ENCODE measurements at places on chromosomes 2 and 18.

DNA sequence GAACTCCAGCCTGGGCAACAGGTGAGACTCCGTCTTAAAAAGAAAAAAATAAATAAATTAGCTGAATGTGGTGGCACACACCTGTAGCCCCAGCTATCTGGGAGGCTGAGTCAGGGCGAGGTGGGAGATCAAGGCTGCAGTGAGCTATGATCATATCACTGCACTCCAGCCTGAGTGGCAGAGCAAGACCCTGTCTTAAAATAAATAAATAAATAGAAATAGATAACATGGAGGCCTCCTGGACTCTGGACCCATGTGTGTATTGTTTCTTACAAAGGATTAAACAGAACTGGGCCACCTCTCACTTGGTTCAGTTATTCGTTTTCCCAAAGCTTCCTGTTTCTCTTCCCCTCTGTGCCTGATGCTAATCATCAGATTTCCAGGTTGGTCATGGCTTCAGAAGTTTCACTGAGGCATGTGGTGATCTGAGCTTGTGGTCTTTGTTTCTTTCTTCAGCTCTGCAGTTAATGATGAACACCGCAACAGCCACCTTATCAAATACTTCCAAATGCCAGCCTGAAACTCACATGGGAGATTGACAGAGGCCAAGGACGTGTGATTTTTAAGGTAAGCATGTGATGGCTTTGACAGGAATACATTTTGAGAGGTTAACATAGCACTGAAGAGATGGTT lies 83.3 kb upstream of the MAP4K4 start:
- DNase-seq = no peak

DNA sequence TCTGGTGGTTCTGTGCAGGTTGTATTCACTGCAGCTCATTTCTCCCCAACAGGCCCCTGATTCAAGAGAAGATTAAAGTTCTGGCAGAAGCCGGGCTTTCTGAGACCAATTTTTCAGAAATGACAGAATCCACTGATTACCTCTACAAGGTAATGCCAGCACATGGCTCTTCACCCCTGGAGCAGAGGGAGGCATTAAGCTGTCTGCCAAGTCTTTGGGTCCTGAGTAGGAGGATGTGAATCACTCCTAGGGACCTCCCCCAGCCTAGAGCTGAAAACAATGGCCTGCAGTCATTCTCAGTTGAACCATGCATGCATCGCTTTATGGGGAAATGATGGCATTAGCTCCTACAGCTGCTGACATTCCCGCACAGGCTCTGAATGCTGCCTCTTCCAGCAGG lies 20.5 kb upstream of the RPL37A start:
- no peak for DNase-seq

GRCh38 chr2:190350371-190350770 lies 7.0 kb downstream of the INPP1 start:
- no peak for DNase-seq

DNA sequence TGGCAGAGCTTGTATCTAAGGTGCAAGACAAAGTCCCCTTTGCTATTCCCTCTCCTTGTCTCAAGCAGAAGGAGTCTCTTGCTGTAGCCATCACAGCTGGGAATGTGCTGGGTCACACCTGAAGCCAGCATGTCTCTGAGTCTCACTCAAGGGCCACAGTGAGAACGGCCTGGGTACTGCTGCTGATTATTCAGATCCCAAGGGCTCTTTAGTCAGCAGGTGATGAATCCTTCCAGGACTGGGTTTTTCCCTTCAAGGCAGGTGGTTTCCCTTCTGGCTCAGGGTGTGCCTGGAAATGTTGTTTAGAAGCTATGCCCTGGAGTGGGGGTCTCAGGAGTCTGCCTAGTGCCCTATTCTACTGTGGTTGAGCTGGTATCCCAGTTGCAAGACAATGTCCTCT lies 356.3 kb downstream of the PARD3B start:
- DNase-seq = no peak

DNA sequence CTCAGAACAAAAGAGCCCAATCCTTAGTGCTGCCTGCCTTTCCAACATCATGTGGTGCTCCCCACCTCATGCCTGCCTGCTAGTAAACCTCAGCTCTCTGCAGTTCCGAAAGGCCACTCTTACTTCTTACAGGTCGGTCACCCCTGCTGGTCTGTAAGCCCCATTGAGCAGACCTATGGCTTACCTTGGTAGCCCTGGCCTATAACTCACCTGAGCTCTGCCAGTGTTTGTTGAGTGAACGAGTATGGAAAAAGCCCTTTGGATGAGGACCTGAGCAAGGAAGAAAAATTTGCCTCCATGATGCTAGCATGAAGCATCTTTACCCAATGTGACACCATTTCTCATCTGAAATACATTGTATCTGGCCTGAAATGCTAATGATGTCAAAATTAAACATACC lies 83.3 kb downstream of the LIPG start:
- DNase-seq = no peak

DNA sequence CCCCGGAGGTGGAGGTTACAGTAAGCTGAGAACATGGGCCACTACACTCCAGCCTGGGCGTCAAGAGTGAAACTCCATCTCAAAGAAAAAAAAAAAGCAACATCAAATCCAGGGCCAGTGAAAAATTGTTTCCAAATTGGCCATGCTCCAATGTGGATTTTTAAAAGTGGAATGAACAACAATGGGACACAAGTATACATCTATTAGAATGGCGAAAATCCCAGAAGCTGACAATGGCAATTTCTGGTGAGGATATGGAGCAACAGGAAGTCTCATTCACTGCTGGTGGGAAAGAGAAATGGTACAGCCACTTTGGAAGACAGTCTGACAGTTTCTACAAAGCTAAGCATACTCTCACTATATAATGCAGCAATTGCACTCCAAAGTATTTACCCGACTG lies 161.4 kb downstream of the UXS1 start:
- no peak for DNase-seq

DNA sequence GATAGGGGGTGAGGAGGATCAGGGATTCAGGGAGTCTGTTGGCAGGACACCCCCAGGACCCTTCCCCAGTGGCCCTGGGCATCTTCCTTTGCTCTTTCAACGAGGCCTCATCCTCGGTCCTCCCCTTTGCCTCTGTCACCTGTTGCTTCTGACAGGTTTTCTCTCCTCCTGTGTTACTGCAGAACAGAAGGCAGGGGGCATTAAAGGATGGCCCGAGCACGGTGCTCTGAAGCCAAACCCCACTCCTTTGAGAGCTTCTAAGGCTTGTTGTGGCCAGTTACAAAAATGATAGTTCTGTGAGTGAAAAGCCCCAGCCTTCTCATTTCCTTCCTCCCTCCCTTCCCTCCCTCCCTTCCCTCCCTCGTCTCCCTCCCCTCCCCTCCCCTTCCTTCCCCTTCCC lies 82.5 kb downstream of the THNSL2 start:
- DNase-seq = no peak

DNA sequence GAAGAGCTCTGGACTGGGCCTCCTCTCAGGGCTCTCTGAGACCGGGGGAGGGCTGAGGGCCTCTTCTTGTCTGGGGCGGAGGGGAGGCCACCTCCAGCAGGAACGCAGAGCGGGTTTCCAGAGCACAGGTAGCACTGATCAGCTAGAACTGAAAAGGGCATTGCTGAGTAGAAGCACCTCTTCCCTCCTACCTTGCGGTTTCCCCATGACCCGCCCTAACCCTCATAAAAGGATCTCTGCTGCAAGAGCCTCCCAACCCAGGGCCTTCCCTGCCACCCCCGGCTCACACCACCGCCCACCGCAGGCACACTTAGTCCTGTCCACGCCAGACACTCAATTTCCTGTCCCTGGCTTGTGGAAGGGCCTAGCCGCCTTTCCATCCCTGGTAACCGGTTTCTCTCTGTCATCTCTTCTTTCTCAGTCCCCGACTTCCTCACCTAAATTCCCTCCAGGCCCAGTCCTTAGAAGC lies 966 bp downstream of the ADCY3 start:
- peak; percentile 35 for DNase-seq
